Stromal cell of bone marrow (primary cell): ENCODE measurements at places on chromosomes 5 and 9.

GRCh38 chr9:98326459-98327248, 71.2 kb upstream of the TBC1D2 start:
- no peak for DNase-seq

DNA sequence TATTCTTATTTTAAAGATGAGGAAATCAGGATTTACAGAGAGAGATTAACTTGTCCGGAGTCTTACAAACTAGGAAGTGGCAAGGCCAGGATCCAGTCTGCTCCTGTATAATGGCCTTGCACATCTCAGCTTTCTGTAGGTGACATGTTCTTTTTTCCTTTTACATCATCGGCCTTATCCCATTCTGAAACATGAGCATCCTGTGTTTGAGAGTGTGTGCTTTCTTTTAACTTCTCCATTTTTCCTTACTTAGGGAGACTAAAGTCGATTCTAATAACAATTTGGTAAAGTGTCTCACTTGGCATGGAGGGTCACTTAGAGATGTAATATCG, 214.6 kb downstream of the CD180 start:
- no peak for DNase-seq

DNA sequence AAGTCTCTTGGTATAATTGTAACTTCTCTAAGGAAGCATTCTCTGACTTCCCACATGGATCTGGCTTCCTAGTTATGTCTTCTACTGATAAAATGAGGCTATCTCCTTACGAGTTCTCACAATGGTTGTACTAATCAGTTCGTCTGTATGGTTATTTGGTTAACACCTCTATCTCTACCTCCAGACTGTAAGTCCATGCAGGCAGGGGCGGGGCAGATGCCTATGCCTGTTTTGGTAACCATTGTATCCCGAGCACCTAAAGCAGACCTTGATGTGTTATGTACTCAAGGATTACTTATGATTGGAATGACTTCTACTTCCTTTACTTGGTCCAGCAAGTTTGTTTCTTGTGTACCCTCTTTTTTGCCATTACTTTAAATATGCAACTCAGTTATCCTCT, 125.0 kb upstream of the PITX1 start:
- no peak for DNase-seq

- DNase-seq: no peak
Measured at GRCh38 chr5:175677571-175677970, 19.7 kb downstream of the HRH2 start.

DNA sequence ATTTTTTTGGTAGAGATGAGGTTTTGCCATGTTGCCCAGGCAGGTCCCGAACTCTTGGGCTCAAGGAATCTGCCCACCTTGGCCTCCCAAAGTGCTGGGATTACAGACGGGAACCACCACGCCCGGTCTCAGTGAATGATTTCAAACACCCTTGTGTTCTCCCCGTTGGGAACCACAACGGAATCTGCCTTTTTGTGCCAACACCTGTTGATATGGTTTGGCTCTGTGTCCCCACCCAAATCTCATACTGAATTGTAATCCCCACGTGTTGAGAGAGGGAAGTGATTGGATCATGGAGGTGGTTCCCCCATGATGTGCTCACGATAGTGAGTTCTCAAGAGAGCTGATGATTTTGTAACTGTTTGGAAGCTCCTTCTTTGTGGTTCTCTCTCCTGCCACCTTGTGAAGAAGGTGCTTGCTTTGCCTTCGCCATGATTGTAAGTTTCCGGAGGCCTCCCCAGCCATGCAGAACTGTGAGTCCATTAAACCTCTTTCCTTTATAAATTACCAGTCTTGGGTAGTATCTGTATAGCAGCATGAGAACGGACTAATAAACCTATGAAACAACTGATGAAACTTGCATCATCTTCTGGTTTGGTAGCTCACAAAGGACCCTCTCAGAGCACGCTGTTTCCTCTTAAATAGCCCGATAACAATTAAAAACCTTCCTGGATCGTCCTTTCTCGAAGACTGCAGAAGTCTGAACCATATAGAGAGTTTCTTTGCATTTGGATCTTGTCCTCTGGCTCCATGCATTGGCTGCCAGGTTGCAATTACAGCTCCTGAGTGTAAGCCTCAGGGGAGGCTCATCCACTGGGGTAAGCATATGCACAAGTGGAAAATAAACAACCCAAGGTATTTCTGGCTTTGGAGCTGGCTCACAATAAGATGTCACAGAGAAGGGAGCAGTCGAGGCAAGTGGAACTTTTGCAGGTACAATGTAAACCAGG, 91.5 kb downstream of the SPRY4 start:
- DNase-seq: no peak

DNA sequence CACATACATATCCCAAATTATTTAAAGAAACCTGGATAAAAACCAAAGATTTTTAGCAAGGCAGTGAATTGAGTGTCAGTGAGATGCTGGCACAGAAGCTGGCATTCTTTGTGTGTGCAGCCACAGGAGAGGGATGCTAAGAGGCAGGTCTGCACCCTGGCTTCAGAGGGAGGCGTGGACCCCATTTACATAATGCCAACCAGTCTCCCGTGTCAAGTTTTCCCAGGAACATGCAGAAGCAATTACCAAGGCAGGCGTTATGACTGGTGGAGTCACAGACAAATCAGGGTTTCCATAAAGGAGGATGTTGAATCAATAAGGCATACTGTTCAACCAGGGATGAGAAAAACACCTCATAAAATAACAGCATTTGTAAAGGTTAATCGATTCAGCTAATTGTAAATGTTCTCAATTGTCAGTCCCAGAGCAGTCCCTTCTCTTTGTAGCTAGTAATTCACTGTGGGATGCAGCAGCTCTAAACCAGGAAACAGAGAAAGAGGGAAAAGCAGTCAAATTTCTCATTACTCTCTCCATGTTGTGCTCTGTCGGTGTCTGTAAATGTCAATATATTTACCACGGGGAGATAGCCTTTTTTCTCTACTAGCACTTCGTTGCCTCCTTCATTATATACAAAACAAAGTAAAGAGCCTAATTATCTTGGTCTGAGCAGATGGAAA, 452.4 kb upstream of the GRAMD2B start:
- no peak for DNase-seq

DNA sequence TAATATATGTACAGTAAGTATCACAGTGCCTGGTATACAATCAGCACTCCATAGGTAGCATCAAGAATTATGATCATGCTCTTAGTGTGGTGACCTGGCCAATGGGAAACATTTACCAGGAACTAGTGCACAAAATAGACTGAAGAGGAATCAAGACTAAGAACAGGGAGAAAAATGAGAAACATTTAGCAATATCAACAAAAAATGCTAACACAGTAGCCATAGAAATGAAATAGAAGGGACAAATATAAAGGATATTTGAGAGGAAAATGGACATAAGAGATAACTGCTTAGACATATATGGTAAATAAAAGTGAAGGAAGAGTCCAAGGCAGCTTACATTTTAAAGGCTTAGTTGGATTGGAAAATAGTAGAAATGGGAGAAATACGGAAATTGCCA, 16.5 kb upstream of the SPATA9 start:
- DNase-seq: no peak

- DNase-seq: no peak
Measured at GRCh38 chr5:4079831-4080230, 484.2 kb downstream of the IRX1 start.

GRCh38 chr5:32308946-32309345, 3.8 kb downstream of the MTMR12 start:
- no peak for DNase-seq
